ENCODE measurements at places on chromosomes 6 and 20.

GRCh38 chr20:32354592-32355416, 3.3 kb upstream of the ASXL1 start:
- peak; percentile 53 for DNase-seq

DNA sequence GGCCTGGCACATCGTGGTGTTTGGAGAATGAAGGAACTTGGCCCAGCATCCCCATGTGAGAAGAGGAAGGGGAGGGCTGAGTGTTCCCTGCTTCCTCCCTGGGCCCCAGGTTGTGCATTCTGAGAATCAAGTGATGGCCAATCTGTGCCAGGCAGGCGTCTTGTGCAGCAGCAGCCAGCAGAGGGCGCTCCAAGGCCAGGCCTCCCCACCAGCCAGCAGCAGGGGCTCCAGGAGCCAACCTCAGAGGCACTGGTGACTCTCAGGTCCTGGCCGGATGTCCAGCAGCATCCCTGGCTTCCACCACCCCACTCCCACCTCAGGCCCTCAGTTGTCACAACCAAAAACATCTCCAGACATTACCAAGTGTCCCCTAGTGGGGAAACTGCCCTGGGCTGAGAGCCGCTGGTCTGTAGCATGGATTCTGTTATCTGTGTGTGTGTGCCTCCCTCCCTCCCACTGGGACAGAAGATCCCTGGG, 192.0 kb downstream of the PREX1 start:
- peak; percentile 69 for DNase-seq

DNA sequence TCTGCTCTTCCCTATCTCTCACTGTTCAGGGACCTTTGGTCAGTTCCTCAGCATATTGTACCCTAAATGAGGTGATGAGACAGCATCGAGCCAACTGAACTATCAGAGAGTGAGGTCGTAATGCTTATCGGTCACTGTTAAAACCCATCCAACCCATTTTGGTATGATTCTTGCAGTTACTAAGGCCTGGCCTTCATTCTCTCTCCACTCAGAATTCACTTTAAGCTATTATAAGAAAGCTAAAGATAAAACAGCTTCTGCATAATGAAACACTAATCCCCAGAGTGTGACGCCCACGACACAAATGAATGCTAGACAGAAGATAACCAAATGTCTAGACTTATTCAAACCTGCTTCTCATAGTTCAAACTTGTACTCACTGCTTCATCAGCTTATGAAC, 175.8 kb downstream of the GMPR start:
- DNase-seq: peak; percentile 47

- peak; percentile 65 for DNase-seq
Measured at GRCh38 chr20:39775110-39775509, 813.0 kb downstream of the DHX35 start.

DNA sequence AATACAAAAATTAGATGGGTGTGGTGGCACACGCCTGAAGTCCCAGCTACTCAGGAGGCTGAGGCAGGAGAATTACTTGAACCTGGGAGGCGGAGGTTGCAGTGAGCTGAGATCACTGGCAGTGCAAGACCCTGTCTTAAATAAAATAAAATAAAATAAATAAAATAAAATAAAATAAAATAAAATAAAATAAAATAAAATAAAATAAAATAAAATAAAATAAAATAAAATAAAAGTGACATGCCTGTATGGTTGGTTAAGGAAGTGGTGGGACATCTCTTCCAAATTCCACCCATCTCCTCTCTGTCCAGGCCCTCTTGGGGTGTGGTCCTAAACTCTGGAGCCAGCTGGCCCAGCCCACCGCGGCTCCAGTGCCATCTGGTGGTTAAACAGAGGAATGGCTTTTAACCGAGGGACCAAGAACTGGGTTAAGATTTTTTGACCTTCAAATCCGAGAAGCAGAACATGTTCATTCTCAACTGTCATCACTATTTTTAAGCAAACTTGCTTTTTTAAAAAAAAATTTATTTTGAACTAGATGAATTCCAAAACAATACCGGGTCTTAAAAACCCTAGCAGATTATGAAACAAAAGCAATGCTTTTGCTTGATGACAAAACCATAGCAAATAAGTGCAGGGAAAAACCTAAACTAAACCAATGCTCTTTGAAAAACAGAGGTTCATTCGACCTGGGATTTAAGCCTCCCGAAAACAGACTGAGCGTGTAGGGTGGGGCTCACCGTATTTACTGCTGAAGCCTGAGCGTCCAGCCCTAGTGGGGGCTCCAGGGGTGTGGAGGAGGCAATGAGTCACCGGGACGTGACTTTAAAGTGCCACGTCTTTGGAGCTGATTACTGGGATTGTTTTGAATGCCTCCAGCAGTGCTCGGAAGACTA, 68.8 kb downstream of the CDC5L start:
- peak; percentile 78 for DNase-seq

Measured in cardiac fibroblast (primary cell).